ENCODE measurements at places on chromosomes 3 and 15.

DNA sequence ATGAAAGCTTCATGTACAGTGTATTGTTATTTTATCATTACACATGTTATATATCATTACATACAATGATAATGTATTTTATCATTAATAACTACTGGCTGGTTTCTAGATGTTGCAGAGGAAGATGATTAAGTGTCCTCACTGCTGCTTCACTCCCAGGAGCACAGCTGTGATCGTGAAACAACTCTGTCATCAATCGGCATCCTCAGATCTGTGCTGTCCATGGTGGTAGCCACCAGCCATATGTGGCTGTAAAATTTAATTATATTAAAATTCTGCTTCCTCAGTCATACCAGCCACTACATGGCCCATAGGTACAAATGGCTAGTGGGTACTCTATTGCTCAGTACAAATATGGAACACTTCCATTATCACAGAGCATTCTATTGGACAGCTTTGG lies 379.4 kb upstream of the CFAP20DC start:
- no peak for DNase-seq

- DNase-seq, result no peak
Measured at GRCh38 chr3:107365051-107365450, 12.2 kb upstream of the CCDC54 start.

GRCh38 chr15:94610485-94610884 lies 379.1 kb downstream of the MCTP2 start:
- DNase-seq, result no peak

GRCh38 chr15:69982037-69982436 lies 115.7 kb downstream of the TLE3 start:
- no peak for DNase-seq

- DNase-seq, result no peak
Measured at GRCh38 chr3:178297740-178298139, 238.5 kb upstream of the KCNMB2 start.

GRCh38 chr3:17951241-17951640 lies 208.8 kb upstream of the TBC1D5 start:
- DNase-seq, result no peak

- DNase-seq, result no peak
Measured at GRCh38 chr3:42732829-42733459, 30.3 kb upstream of the HHATL start.

GRCh38 chr15:66966256-66966655 lies 99.1 kb upstream of the SMAD3 start:
- no peak for DNase-seq

GRCh38 chr15:68275165-68275746 lies 2.3 kb upstream of the FEM1B start:
- DNase-seq, result no peak

GRCh38 chr15:93246266-93247242 lies 157.5 kb upstream of the RGMA start:
- DNase-seq, result no peak

DNA sequence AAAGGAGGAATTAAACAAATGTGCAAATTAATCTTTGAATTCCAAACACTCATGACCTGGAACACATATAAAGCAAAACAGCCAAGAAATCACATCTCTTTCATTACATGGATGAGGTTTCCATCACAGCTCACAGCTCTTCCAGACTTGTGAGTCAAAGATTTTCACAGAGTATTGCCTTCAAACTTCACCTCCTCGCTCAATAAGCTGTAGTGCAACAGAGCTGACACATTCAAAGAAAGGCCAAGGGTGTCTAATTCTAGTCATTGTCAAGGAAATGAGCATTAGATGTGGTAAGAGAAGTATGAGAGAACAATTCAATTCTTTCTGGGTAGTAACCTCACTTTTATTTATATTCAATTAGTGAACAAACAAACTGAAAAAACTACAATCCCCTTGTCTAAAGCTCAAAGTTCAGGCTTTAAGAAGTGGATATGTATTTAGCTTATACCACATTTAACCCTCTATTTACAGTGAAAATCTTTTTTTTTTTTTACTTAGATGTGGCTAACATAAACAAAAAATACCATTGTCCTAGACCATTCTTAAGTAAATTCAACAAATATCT lies 11.9 kb downstream of the WDR72 start:
- no peak for DNase-seq

- DNase-seq, result no peak
Measured at GRCh38 chr15:57189466-57189865, 186.8 kb upstream of the CGNL1 start.

DNA sequence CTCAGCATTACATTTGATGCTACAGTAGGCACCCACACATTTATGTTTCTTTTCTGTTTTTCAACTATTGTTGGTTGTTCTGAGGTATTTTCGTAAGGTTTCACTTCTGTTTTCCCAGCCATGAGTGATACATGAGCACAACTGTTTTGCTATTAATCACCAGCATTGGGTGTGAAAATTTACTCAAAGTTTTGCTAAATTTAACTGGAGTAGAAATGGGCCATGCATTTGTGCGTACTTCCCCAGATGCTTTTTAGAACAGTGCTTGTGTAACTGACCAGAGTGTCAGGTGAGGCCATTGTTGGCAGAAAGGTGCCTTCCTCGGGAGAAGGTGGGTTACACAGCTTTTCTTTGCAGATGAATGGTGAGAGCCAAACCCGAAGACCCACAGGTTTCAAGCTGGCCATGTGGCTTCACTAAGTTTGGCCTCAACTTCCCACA lies 70.4 kb downstream of the ST6GAL1 start:
- no peak for DNase-seq

DNA sequence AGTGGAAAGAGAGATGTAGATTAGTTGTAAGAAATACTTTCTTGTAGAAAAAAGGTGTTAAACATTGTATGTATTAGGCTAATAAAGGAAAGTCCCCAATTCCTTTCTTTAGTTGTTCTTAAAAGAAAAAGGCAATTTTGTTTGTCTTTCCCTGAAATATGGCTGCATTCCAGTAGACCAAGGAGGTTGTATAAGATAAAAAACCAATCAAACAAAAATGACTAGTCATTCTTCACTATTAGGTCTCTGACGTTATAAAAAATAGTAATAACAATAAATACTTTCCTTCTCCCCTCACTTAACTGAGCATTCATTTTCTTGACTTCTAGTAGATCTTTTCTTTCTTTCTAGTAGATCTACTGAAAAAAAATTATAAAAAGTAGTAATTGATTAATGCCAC lies 8.6 kb upstream of the PPM1L start:
- DNase-seq, result no peak

DNA sequence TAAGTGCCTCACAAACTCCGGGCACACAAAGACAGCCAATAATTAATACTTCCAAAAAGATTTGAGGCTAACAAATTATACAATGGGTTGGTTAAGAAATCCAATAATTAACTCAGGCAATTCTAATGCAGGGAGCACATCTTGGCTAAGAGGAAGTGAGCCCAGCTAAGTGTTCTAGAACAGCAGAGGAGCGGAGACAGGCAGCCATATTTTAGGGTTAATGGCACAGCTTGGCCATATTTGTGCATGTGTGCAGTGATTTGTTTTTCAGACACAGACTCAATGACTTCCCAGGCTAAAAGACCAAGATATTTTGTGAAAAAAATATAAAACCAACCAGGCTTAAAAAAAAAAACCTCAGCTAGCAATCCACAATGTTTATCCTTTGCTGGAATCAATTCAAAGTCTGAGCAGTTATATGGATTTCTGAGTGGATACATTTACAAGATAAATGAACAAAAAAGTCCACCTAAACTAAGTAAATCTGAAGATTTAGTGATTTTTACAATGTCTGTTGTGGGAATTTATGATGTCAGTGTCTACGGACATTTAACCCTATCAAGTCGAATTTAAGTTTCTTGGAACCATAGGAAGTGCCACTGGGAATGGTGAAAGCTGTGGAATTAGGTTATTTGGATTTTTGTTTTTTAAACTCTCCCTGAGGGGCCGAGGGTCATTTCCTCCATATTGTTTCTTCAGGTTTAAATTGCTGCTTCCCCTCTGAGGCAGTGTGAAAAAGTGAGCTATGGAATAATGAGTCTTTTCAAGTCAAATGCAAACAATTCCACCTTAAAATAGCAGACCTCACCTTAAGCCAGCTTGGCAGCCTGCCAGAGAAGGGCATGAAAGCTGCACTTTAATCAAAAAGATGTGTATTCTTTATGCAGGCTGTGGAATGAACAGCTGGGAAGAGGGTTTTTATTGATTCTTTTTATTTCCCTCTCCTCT lies 413.7 kb upstream of the TBL1XR1 start:
- no peak for DNase-seq

DNA sequence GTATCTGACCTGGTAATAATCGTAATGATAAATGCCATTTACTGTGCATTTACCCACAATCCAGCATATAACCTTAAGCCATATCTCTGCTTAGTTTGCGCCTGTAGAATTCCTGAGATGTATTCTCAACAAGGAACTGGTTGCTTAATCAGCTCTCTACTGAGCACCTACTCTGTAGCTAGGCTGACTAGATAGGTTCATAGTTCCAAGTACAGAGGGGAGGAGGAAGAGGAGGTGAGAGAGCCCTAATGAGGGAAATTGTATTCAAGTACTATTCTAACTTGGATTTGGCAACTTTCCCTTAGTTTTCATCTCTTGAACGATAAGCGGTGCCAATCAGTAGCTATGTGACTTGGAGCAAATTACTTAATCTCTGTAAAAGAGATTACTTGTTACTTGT lies 5.6 kb upstream of the AKAP13 start:
- DNase-seq, result no peak

DNA sequence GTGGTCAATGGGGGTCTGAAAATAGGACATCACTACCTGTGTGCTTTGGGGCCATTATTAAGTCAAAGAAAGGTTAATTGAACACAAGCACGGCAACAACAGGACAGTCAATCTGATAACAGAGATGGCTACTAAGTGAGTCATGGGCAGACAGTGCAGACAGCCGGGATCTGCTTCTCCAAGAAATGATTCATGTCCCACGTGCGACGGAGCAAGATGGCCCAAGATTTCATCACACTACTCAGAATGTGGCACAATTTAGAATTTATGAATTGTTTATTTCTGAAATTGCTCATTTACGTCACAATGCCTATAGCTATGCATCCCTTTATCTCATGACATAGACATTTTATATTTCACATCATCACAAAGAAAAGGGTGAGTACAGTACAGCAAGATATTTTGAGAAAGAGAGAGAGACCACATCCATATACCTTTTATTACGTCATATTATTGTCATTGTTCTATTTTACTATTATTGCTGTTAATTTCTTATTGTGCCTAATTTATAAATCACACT lies 770.6 kb upstream of the NR2F2 start:
- no peak for DNase-seq

DNA sequence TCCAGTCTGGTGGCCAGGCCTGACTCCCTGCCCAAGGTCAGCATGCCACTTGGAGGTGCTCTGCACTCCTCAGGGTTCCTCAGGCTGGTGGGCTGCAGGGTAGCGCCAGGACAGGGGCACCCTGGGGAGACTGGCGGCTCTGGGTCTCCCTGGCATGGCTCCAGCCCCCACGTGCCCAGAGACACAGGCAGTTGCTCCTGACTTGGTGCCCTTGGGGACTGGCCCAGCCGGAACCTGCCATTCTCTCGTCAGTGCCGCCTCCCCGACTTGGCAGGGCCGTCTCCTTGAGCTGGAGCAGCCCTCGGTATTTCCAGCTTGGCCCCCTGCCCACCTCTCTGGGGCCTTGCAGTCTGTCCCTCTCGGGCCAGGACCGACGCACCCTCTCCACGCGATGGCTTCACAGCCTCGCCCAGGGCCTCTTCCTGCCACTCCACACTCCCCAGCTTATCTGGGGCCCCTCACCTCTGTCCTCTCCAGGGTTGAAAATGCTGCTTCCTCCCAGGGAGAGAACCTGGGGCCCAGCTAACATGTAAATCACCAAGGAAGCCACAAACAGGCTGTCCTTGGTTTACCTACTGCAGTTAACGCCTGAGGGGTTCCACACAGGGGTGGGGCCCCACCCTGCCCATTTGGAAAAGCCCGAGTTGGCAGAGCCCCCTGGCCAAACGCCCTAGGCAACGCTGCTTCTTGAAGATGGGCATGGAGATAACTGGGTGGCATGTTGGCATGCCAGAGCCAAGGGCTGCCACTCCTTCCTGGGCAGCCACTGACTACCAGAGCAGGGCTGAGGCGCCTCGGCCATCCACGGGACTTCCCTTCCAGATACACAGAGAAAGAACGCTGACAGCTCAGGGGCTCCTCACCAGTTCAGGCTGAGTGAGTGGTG lies 61.4 kb downstream of the SMAD6 start:
- DNase-seq, result no peak

GRCh38 chr3:150443331-150443741 lies 35.2 kb downstream of the TSC22D2 start:
- DNase-seq, result no peak

- no peak for DNase-seq
Measured at GRCh38 chr15:44588541-44588940, 51.6 kb downstream of the EIF3J start.

- DNase-seq, result no peak
Measured at GRCh38 chr15:51255533-51255932, 82.9 kb downstream of the CYP19A1 start.

DNA sequence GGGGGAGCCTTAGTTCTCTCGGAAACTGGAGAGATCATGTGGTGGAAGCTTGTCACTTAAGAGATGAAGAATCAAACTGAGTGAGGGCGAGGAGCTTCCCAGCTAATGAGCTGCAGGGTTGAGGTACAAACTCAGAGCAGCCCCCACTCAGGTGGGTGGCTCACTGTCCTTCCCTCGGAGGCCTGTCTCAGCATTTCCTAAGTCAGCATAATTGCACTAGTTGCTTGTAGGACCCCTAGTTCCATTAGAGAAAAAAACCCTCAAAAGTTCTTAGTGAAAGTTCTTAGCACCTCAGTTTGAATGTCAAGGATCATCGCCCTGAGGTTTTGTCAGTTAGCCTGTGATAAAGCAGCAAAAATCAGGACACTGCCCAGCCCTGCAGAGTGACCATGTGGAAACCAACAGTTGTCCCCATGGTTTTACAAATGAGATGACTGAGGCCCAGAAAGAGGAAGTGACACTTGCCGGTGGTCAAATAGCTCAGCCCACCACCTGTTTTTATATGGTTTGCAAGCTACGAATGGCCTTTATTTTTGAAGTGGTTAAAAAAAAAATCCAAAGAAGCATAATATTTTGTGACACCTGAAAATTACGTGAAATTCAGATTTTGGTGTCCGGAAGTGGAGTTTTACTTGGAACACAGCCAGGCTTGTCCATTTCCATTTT lies 11.9 kb downstream of the SMAD6 start:
- no peak for DNase-seq

GRCh38 chr3:72756900-72757299 lies 91.3 kb downstream of the SHQ1 start:
- DNase-seq, result peak; percentile 72

GRCh38 chr15:68930268-68931022 lies at the start of gene SPESP1:
SPESP1 (plus strand) TSS chr15:68930525; CDS start chr15:68930654, 129 bp downstream.
- DNase-seq, result peak; percentile 5

DNA sequence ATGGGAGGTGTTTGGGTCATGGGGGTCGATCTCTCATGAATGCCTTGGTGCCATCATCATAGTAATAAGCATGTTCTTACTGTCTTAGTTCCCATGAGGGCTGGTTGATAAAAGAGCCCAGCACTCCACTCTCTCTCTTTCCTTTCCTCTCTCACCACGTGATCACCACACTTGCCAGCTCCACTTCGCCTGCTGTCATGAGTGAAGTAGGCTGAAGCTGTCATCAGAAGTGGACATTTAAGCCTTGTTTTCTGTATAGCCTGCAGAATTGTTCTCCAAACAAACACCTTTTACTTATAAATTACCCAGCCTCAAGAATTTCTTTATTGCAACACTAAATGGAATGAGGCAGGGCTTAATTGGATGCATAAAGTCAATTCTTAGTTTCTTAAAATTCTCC lies 6.1 kb downstream of the OR5H1 start:
- DNase-seq, result no peak

- no peak for DNase-seq
Measured at GRCh38 chr3:28906561-28907310, 374.1 kb upstream of the RBMS3 start.

- no peak for DNase-seq
Measured at GRCh38 chr3:99768126-99768525, 49.5 kb upstream of the CMSS1 start.

- DNase-seq, result no peak
Measured at GRCh38 chr15:96412045-96412905, 81.8 kb downstream of the NR2F2 start.
